ENCODE measurements at places on chromosomes 6 and 20. TPM values are rescaled to one million over a fixed set of nuclear protein-coding genes. Genes with fewer than 3 reads are reported as not detected.

Gene OPRL1
- 2.2 TPM for total RNA-seq

Gene REM1
- total RNA-seq, result not detected

Gene IP6K3
- 0.16 TPM for total RNA-seq

Gene NKX2-4
- total RNA-seq, result not detected

Gene ECT2L
- total RNA-seq, result 0.40 TPM

Gene SLC26A8
- 0.27 TPM for total RNA-seq

Gene HLA-DMB
- total RNA-seq, result not detected

Gene PPIL6
- 4.8 TPM for total RNA-seq

Gene FAXC
- 13.9 TPM for total RNA-seq

Gene NRSN1
- 1.1 TPM for total RNA-seq

Gene VPS52
- total RNA-seq, result 69.6 TPM

Gene NUP43
- 38.8 TPM for total RNA-seq

Gene OR2H1
- total RNA-seq, result not detected

Gene EHMT2
- 127 TPM for total RNA-seq

Gene MYB
- 1.6 TPM for total RNA-seq

Gene SIRPD
- not detected for total RNA-seq

Gene ADGRB3
- total RNA-seq, result 13.9 TPM

Gene C6orf52
- 3.8 TPM for total RNA-seq

Gene HLA-DQA1
- total RNA-seq, result not detected

Gene MUC21
- not detected for total RNA-seq

Gene BPI
- total RNA-seq, result not detected

Gene MMP24
- 0.99 TPM for total RNA-seq

Gene ADGRF4
- total RNA-seq, result 1.3 TPM

Gene GFOD1
- total RNA-seq, result 4.8 TPM

Gene C20orf144
- 0.09 TPM for total RNA-seq

Gene NMBR
- not detected for total RNA-seq

Gene WFDC10B
- not detected for total RNA-seq

Gene MRAP2
- total RNA-seq, result 2.7 TPM

Gene ELOVL4
- 3.6 TPM for total RNA-seq

Gene SNRPB
- 146 TPM for total RNA-seq

All from mesothelial cell of epicardium (in vitro differentiated cells).